Activated CD4-positive, alpha-beta T cell treated with anti-CD3 and anti-CD28 coated beads for 24 hours (primary cell): ENCODE measurements at places on chromosomes 11 and 22.

- no peak for DNase-seq
Observed at GRCh38 chr11:76678321-76678720, 7.8 kb upstream of the LRRC32 start.

DNA sequence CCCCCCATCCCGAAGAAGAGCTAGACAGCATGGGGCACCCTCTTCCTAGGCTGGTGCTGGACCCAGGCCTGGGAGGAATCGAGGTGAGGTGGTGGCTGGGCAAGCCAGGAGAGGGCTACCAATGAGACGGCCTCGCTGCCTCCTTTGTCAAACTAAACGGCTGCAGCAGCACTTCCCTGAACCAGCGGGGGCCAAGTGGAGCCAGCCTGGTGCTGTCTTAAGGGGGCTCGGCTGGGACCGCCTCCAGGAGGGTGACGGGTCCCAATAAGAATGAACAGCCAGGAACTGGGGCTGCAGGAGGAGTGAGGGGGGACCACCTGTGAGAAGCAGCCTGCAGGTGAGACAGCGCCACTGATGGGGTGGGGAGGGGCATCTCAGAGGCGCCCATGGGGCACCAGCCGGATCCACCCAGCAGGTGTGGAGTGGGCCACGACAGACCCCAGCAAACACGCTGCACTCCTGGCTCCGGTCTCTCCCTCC lies 17.1 kb downstream of the IFT27 start:
- DNase-seq = no peak

GRCh38 chr11:121839781-121840180 lies 276.2 kb downstream of the BLID start:
- no peak for DNase-seq

GRCh38 chr11:11586465-11586864 lies 35.3 kb downstream of the GALNT18 start:
- DNase-seq = no peak

GRCh38 chr11:67290801-67291200 lies 1.7 kb downstream of the ANKRD13D start:
- no peak for DNase-seq

DNA sequence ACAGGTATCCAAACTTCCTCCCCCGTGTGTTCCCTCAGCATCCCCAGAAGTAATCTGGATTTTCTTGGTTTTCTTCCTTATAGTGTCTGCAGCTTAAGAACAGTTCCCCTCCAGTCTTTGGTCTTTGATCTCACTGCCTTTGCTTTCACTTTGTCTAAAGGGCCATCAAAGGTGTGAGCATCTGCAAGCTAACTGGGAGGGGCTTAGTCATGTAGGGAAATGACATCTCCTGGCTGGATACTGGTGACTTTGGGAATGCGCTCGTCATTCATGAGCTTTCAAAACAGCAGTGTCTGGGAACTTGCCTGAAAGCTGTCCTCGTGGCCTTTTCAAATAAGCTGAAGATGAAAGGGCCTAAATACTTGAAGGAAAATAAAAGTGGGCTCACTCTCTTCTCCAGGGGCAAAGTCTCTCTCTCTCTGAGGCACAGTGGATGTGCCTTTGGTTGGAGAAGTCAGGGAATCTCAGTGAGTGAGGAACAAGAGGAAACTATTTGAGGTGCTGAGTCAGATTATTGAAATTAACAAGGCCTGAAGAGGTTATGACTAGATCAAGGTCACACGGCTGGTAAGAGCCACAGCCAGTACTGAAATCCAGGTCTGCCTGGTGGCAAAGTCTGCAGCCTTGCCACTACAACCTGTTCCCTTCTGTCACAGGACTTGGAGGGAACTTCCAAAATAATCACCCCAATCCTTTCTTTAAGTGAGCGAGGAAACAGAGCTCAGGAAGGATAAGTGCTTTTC lies 45.6 kb upstream of the TENM4 start:
- DNase-seq = no peak
